NCI-H1105 (cell line): ENCODE measurements at places on chromosomes 1 and 21.

- no peak for DNase-seq
Observed at GRCh38 chr1:230510496-230510895, 84.4 kb upstream of the PGBD5 start.

DNA sequence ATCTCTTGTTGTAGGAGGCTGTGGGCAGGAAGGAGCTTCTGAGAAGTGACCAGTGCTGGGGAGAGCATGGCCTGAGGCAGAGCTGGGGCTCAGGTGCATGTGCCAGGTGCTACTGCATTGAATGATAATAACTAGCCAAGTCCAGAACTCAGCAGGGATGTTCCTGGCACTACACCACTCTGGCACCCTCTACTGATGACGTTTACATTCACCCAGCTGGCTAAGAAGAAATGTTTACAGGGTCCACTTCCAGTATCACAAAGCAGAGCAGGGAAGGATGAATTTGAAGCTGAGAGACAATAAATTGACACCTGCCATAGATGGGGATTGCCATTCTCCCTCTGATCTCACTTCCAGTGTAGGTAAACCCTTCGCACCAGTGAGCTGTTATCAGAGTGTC, 411.8 kb downstream of the SETD4 start:
- DNase-seq, result peak; percentile 30

GRCh38 chr1:14855268-14855667, 256.8 kb downstream of the KAZN start:
- no peak for DNase-seq

- DNase-seq, result no peak
Observed at GRCh38 chr1:28735961-28736449, 735 bp upstream of the YTHDF2 start.

- no peak for DNase-seq
Observed at GRCh38 chr1:172239901-172240300, 180.6 kb upstream of the C1orf105 start.

GRCh38 chr1:87592156-87592555, 263.5 kb downstream of the LMO4 start:
- DNase-seq, result no peak
